ENCODE measurements at places on chromosomes 4 and X.
A peak's percentile ranks its signal among the peaks of the same experiment; 100 is the strongest.

GRCh38 chr4:75512386-75513211, 1.6 kb downstream of the RCHY1 start:
- no peak for DNase-seq

DNA sequence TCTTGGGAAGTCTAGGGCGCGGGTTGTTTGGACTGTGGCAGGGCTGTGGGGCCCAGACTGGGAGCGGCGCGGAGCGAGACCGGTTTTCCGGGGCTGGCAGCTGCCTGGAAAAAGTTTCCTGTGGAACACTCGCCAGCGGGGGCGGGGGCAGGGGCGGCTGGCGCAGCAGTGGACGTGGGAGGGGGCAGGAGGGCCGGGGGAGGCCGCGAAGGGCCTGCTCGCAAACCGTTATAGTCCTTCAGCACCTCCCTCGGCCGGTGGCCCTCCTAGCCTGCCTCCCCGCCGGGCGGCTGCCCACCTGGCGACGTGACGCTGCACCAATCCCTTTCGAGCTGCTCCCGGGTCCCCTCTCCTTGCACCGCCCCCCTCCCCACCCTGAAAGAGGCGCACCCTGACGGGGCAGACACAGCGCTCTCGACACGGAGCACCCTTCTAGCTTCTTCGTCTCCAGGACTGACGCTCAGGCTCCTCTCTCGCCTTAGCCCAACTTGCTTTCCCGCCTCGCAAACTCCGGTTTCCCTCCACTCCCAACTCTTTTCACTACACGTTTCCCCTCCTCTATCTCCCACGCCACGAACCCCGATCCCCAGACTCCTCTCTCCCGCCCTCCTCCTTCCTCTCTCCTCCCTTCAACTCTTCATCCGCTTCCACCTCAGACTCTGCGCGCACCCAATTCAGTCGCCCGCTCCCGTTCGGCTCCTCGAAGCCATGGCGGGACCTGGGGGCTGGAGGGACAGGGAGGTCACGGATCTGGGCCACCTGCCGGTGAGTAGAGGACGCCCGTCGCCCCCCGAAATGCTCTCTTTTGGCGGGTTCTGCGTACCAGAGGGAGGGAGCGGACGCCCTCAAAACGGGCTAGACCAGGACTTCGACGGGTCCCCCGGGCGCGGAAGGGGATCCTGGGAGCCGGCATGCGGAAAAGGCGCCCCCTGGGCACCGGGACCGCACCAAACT, at the start of gene NRK:
TSS of gene NRK (plus strand) at position 402 of the 954 bp plus-strand sequence. CDS start at position 709, 307 bp downstream.
- no peak for DNase-seq

DNA sequence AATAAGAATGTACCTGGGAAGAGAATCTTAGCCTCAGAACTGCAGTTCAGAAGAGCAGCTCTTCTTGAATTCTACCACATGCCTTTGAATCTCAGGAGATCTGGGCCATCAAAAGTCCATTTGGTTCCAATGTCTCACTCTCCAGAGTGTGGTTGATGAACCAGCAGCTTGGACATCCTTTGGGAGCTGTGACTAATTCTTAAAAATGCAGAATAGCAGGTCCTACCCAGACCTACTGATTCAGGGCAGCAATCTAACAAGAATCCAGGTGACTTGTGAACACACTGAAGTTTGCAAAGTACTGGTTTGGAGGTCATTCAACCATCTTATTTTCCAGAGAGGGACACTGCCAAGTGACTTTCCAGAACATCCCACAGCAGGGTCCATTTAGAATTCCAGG, 244.7 kb downstream of the PACRGL start:
- DNase-seq, result no peak

- DNase-seq, result no peak
Observed at GRCh38 chrX:123993904-123994635, 32.6 kb downstream of the STAG2 start.

DNA sequence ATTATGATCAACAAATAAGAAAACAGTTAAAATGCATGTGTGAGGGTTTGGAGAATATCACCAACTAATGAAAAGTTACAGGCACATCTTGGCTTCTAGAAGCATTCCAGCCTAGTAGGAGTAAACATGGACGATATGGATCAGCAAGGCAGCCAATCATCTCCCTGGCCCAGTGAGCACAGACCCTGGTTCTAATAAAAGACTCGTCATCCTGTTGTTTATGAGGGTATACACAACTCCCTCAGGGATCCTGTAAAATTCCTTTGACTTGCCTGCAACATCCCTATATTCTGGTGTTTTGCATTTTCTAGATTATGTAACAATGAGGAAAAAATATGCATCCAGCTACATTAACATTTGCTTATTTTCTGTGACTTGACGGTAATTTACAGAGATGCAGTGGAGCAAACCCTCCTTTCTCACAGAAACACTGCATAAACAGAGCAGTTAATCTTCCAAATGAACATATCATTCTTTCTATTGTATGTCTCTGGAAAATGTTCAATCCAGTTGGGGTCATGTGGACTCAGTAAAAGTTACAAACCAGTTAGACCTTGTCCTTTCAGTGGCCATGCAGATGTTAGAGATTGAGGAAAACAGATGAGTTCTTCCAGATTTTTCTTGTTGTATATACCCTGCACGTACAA, 88.9 kb upstream of the NDP start:
- no peak for DNase-seq

- DNase-seq, result no peak
Observed at GRCh38 chrX:16005917-16006316, 117.4 kb upstream of the GRPR start.

- peak; percentile 50 for DNase-seq
Observed at GRCh38 chr4:174522183-174523024, at the start of gene HPGD. Gene HPGD (minus strand): TSS chr4:174522488. CDS start chr4:174522451, 37 bp downstream.

DNA sequence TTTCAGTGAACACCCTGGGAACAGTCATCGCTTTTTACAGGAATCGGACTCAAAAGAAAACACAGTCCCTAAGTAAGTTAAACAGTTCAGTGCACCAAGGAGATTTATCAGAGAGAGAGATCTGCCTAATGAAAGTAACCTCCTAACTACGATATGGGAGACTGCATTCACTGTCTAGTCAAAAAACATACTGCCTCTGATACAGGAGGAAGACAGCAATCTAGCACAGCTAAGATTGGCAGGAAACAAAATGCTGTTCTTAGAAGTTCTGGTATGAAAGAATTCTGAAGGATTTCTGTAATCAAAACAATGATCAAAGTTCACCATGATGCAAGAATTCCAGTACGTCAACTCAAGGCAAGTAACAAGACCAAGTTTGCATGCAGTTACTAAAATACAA, 92.8 kb downstream of the MAML3 start:
- no peak for DNase-seq

DNA sequence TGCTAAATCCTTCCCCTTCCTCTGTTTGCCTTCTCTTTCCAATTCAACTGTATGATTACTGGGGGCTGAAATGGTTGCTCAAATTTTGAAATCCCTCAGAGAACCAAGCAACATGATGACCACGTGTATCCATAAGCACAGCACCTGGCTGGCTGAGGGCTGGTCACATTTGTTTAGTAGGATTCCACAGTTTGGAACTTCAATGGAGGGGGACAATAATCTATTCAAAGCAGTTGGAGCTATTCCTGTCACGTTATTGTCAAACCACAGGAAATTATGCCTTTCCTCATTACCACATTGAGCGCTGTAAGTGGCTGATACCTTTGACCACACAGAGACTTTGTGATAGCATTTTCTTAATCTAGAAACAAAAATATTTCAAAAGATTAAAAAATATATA, 7.0 kb downstream of the TMSB4X start:
- DNase-seq, result no peak

DNA sequence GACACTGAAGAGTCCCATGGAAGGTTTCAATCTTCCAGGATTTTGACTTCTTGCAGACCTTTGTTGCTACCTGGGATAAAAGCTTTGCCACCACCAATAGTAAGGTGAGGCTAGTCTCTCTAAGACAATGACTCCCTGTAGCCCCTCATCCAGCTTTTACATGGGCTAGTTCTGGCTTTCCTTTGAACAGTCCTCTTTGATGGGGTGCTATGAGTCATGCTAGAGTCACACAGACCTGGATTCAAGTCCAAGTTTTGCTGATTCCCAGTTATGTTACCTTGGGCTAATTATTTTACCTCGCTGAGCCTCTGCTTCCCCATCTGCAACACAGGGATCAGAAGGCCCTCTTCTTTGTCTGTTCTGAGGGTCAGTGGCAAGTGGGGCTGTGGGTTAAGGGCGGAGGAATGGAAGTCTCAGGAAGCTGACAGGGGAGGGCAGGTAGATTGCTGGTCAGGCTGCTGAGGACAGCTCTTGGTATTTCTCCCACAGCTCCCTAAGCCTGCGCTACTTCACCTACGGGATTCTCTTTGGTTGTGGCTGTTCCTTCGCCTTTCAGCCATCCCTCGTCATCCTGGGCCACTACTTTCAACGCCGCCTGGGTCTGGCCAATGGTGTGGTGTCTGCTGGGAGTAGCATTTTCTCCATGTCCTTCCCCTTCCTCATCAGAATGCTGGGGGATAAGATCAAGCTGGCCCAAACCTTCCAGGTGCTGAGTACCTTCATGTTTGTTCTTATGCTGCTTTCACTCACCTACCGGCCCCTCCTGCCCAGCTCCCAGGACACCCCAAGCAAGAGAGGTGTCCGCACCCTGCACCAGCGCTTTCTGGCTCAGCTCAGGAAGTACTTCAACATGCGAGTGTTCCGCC, 90.3 kb downstream of the RLIM start:
- DNase-seq, result no peak
